EH (cell line): ENCODE measurements at places on chromosomes 5 and 9.

DNA sequence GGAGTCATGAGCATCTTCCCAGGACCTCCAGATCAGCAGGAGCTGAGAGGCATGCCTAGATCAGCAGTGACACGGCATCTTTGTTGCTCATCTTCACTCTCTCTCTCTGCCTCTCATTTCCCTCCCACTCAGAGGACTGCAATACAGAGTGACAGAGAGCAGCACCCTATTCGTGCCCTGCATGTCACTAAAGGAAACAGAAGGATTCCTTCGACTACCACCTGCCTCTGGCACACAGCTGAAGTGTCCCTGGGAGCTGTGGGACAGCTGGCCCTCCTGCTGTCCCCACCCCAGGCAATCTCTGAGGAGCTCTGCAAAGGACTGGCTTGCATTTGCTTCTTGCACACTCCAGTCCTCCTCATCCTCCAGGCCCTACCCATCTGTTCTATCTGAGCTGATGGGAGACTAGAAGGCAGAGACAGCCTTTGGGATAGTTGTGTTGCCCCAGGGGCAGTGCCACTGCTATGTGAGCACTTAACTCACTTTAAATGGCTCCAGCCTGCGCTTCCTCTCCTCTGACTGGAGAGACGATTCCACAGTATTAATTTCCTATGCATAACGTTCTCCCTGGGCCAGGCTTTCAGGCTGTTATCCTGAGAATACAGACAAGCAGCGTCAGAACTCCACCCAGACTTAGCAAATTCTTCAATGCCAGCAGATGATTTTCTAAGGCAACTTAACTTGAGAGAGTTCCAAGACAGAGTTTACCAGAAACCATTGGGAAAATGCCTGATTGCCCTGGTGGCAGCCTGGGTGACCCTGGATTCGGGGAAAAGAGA, 167.6 kb upstream of the MAP1B start:
- peak; percentile 13 for DNase-seq

GRCh38 chr9:110758201-110758600, 89.6 kb downstream of the MUSK start:
- no peak for DNase-seq

- DNase-seq = peak; percentile 58
These were observed 50.8 kb upstream of the PCSK1 start for GRCh38 chr5:96483878-96484277.

DNA sequence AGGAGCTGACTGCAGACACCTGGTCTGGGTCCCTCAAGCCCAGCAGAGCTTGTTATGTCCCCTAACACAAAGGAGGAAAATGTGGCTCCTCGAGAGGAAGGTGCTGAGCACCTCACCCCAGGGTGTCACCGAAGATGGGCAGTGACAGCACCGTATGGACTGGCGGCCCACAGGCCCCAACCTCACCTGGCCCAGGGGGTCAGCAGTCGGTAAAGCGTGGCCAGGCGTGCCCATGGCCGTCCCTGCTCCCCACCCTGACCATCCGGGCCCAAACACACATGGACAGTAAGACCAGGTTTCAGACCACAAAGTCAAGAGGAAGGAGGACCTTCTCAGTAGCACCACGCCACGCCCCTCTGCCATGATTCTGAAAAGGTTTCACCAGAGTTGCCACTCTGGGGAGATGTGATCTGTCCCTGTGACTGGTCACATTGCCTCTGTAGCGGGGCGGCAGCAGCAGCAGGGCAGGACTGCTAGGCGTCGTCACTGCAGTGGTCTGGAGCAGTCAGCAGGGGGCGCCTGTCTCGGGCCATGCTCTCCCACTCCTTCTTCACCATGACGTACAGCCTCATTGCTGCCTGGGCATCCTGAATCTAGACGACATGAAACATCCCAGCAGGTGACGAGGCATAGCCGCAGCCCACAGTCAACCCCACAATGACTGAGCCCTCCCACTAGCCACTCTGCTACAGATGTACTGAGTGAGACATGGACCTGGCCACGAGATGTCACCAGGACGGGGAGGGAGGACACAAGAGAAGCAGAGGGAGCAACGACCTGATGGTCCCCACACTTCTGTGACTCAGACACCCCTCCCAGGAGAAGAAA, 11.1 kb downstream of the REXO4 start:
- peak; percentile 74 for DNase-seq

- DNase-seq = peak; percentile 81
These were observed 35.6 kb downstream of the SLC30A5 start for GRCh38 chr5:69129413-69129812.

- DNase-seq = no peak
These were observed 26.6 kb upstream of the POMT1 start for GRCh38 chr9:131475956-131476776.

DNA sequence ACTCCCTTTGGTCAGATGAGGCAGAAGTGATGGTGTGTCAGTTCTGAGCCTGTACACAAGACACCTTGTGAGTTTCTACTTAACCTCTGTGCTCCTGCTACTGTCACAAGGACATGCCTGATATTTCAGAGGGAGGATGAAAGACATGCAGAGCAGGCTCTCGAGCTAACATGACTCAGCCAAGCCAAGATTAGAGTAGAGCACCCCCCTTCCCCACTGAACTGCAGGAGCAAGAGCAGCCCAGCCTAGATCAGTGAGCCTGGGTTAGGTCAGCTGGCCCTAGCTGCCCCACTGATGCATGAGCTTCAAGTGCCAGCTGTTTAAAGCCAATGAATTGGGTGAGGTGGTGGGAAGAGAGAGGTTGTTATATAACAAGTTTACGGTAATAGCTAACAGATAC, 36.7 kb downstream of the BRINP1 start:
- no peak for DNase-seq

DNA sequence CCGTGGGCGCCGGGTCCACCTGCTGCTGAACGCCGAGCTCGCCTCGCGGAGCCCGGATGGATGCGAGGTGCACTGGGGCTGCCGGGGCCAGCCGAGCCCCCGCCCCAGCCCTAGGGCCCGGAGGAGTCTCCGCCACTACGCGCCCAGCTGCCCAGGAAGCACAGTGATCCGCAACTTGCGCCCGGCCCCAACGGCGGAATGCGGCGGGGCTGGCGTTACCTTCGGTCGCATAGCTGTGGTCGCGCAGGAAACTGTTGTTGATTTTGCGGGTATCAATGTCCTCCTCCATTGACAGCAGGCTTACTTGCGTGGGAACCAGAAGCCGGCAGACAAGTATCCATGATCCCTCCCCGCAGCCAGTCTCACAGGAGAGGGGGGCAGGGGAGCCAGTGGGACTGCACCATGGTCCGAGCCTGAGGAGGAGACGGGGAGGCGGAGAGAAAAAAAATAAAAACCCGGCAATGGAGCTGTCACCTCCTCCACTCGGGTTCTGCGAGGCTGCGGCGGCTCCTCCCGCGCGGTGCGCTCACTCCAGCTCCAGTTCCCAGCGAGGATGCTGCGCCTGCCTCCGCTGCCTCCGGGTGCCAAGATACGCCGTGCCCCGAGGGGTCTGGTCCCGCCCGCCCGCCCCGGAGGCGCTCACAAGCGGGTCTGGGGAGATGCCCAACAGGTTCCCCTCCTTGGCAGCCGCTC, 628 bp downstream of the PPP2R2B start:
- peak; percentile 9 for DNase-seq
